Caki2 (cell line): ENCODE measurements at places on chromosomes 12 and 14. TPM values are rescaled to one million over a fixed set of nuclear protein-coding genes. Genes with fewer than 3 reads are reported as not detected.

DNA sequence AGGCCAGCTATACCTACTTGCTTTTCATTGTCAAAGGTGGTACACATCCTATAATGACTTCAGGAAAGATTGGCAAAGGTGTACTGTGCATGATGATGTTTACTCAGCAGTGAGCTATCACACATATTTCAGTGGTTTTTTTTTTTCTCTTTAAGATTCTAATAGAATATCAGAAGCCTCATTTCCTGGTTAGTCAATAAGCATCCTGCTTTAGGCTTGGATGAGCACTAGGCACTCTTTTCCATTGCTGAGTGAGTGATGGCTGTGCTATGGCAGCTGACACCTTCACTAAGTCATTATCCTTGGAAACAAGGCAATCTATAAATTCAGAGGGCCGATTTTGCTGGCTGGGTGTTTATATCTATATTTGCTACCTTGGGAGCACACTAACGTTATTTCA lies 161.1 kb upstream of the RASSF8 start:
- peak; percentile 27 for DNase-seq

DNA sequence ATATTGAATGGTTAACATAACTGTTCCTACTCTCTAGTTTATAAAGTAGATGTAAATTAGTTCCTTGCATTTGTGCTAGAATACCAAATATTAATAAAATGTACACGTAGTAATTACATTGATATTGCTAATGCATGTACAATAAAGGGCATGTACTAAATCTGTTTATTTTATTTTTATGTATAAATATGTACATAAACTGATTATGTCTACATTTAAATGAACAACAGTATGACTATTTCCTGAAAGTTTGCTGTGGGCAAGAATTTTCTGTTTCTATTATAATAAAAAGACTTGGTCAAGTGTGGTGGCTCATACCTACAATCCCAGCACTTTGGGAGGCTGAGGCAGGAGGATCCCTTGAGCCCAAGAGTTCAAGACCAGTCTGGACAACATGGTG lies 257.2 kb upstream of the FOXN3 start:
- no peak for DNase-seq

- peak; percentile 22 for DNase-seq
Measured at GRCh38 chr12:108360487-108360886, 21.4 kb upstream of the CMKLR1 start.

DNA sequence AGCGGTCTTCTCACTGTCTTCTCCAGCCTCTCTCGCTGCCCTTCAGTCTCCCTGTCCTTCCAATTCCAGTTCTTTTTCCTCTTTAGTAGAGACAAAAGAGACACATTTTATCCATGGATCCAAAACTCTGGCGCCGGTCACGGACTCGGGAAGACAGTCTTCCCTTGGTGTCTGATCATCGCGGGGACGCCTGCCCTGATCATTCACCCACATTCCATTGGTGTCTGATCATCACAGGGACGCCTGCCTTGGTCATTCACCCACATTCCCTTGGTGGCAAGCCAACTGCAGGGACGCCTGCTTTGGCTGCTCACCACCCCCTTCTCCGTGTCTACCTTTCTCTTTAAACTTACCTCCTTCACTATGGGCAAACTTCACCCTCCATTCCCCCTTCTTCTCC lies 619.5 kb downstream of the RERGL start:
- DNase-seq, result no peak

DNA sequence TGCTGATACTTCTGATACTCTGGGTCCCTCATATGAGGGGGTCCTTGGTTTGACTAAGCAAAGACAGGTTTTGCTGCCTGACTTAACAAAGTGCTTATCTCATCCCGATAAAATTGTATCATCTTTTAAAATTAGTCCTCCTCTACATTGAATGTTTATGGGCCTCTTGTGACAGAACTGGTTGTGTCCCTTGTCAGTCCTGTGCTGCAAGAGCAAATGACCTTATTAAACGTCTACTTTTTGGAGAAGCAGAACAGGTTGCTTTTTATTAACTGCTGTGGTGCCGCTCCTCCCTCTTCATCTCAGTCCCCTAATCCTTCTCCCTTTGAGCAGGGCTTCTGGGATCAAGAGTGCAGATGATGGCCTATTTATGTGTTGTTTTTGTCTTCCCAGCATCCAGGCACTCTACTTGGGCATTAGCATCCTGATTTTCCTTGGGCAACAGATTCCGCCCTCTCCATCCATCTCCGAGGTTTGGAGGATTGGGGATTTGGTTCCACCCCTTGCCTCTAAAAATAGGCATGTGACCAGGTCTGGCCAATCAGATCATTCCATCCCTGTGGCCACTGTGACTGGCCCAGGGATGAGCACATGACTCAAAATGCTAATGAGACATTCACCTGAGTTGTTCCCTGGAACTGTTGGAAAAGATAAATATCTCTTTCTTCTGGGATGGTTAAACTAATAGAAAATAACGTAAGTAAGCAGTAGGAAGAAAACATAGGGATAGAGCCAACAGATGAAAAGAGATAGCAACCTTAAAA lies 2.9 kb upstream of the DENR start:
- DNase-seq, result no peak

- DNase-seq, result no peak
Measured at GRCh38 chr14:87994974-87995373, 2.0 kb upstream of the GALC start.

- DNase-seq, result no peak
Measured at GRCh38 chr12:66453120-66453519, 150.8 kb downstream of the HELB start.

DNA sequence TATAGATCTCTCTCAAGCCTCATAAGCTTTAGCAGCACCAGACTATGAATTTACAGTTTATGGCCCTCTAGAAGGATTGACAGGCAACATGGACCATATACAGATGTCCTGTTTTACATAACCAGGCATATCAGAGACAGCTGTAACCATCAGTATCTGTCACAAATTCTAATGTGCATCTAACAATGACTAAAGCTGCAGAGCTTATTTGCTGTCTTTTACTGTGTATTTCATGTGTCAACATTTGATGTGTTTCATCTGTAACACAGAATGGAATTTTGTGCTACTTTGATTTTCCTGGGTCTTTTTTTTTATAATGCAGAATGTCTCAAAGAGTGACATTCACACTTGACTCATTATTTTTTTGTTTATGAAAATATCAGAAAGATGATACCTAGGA lies 348.3 kb downstream of the SLC16A7 start:
- DNase-seq, result no peak

GPRC5D gene
- not detected in 2 replicates for total RNA-seq

GALNT9 gene
- 14.1 and 14.6 TPM in 2 replicates for total RNA-seq

DBX2 gene
- not detected in 2 replicates for total RNA-seq

KRT74 gene
- total RNA-seq, result not detected in 2 replicates

TMTC1 gene
- total RNA-seq, result 3.2 TPM in 2 replicates
